ENCODE measurements at places on chromosomes 6 and 20.

- no peak for DNase-seq
Measured at GRCh38 chr20:1623501-1624205, 3.8 kb upstream of the SIRPB1 start.

DNA sequence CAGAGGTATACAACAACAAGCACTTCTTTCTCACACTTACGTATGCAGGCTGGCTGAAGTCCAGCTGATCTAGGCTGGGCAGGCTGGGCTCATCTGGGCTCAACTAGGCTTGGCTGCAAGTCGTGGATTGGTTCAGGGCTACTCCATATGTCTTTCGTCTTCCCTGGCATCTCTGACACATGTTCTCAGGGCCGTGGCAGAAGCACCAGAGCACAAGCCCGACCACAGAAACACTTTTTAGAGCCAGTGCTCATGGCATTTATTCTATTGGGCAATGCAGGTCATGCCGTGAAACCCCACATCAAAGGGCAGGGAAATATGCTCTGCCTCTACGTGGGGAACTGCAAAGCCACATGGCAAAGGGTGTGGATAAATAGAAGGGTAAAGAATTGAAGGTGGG lies 93.8 kb downstream of the RIN2 start:
- no peak for DNase-seq

DNA sequence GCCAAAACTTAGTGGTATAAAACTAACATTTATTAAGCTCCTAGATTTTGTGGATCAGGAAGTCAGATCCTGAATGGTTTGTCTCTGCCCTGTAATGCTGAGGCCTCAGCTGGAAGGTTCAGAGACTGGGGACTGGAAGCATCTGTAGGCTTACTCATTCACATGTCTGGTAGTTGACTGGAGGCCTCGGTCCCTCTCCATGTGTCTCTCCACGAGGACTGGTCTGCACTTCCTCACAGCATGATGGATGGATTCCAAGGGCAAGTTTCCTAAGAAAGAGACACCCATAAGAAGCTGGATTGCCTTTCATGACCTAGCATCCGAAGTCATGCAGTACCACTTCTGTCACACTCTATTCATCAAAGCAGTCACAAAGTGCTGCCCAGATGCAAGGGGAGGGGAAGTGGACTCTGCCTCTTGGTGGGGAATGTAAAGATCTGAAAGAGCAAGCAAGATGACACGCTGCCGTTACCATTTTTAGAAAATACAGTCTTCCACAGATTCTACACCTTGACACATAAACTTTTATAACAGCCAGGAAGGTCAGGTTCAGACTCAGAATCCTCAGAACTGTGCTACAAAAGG lies 17.2 kb upstream of the MDGA1 start:
- DNase-seq: no peak

- DNase-seq: peak; percentile 29
Measured at GRCh38 chr6:3457710-3458602, 1.1 kb upstream of the SLC22A23 start.

DNA sequence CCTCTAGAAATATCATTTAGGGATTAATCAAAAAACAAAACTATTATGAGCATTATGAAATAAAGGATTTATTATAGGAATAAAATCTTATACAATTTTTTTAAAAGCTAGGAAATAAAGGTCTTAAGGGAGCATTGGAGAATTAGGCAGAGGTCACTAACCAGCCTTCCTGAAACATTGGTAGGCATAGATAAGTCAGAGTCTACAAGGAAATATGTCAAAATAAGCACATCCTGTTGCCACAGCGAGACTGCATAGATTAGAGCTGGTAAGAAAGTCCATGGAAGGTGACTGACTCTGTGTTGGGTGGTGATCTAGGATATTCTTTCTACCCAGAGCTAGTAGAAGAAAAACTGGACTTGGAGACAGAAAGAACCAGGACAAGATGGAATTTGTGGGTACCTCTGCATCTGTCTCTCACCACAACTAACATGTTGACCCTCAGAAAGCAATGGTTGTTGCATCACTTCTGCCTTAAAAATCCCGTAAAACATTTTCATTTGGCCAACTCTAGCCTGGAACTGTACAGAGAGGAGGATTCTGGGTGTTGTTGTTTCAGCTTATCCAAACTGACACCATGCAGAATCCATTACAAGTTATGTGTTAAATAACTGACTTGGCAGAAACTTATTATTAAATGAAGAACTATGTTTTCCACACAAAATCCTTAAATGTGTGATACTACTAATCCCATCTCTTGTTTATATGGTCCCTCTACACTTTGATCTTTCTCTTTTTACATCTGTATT lies 77.1 kb downstream of the FBXO5 start:
- DNase-seq: no peak

DNA sequence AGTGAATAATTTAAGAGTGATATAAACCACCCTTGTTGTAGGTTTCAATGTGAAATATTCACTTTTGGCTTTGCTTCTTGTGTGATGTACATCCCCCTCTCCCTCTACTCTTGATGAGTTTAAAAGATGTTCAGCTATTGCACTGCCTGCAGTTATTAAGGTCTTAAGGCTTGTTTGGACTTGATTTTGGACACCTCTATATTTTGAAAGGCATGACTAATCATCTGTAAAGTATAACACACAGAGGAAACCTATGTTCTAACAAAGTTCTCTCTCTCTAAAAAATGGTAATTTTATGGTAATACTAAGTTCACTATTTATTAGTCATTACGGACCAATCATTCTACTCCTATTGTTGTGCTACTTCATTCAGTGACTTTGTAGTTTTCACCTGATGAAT lies 1719.9 kb downstream of the GRIK2 start:
- no peak for DNase-seq

GRCh38 chr6:131924881-131925474 lies 26.2 kb downstream of the CCN2 start:
- DNase-seq: no peak

- DNase-seq: no peak
Measured at GRCh38 chr6:15524861-15525401, 137.9 kb downstream of the DTNBP1 start.

- DNase-seq: no peak
Measured at GRCh38 chr20:47232518-47232917, 124.0 kb downstream of the ZMYND8 start.

- no peak for DNase-seq
Measured at GRCh38 chr6:126033696-126034095, 47.4 kb downstream of the TRMT11 start.

DNA sequence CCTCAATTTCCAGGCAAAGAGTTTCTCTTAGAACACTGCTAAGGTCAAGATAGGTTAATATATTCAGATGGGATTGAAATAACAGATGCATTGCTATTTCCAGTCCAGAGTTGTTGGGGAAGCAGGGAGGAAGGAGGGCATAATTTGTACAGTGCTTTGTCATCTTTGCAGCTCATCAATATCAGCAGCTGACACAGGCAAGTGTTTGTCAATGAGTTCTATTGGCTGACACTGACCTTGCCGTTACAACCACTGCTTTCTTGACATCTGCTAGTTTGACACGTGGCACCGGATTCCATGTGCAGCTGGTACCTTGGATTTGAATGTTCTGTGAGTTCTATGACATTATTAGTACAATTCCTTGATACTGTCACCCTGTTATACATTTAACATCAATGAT lies 28.0 kb upstream of the MLIP start:
- no peak for DNase-seq

DNA sequence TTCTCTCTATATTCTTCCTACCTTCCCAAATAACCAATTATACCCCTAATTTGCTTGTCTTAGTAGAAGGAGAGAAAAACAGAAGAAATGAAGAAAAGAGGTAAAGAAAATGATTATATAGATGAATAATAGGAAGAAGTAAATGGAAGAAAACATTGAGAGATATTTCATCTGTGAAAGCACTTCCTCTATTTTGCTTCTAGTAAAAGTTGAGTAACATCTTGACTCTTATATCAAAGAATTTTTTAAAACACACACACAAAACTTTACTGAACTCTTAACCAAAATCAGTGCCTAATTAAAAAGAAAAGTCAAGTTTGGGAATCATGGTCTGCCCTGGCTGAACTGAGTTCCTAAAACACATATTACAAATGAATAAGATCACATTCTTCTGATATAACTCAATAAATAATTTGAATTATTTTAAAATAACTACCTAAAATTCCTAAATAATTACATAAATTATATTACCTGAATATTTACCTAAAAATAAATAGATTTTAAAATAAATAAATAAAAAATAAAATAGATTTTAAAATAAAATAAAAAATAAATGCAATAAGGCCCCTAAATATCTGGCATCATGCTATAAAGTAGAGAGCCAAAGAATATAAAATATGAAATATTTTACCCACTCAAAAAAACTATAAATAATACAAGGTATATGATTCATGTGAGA lies 8.8 kb downstream of the SLC17A2 start:
- no peak for DNase-seq

DNA sequence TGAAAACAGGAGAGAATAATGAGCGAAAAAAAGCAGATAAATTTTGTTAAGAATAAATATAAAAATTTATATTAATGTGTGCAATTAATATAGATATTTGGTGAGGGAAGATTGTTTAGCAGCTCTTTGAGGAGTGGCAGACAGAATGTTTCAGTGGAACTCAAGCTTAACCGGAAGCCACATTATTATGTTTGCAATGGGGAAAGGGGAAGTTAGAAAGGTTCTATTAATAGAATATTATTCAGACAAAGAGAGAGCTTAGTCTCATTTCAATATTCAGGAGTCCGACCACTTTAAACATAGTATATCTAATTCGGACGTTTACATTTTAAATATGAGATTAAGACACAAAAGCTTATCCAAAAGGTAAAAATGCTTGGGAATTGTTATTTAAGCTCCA lies 81.6 kb upstream of the KHDRBS2 start:
- DNase-seq: no peak

- no peak for DNase-seq
Measured at GRCh38 chr20:51543422-51543788, 886 bp upstream of the NFATC2 start.

DNA sequence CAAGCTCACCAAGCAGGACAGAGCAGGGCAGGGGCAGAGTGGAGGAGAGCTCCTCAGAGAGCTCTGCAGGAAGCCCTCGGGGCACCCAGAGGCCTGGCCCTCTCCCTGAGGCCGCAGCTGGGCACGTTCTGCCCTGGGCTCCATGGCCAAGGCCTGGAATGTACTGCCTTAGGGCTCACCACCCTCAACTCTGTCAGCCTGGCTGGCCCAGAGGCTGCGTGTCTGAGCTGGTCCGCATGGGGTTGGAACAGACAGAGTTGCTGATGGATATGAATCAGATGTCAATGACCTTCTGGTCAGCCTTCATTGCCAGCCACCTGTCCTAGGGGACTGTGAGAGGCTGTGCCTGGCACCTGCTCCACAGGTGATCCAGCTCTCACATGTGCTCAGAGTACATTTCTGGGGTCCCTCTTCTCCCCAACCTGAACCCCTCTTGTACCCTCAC lies 33.2 kb upstream of the PCMTD2 start:
- DNase-seq: no peak

GRCh38 chr20:23776067-23776771 lies 25.5 kb upstream of the CST1 start:
- DNase-seq: no peak

Data from NCI-H187 (cell line).